ENCODE measurements at places on chromosomes 2 and 18. TPM values are rescaled to one million over a fixed set of nuclear protein-coding genes. Genes with fewer than 3 reads are reported as not detected.

DNA sequence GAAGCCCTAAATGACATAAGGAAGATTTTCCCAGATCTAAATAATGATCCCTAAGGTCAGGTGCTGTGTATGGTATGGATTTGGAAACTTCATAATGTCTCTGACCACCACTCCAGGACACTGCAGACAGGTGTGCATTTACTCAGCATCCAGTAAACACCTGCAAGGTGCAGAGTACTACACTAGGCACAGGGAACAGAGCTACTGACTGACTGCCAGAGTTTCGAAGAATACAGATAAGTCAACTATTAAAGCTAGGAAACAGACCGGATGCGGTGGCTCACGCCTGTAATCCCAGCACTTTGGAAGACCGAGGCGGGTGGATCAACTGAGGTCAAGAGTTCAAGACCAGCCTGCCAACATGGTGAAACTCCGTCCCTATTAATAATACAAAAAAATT lies 65.0 kb downstream of the ATP8B1 start:
- no peak for ATAC-seq

GRCh38 chr18:35460736-35461161 lies 37.0 kb downstream of the INO80C start:
- ATAC-seq, result no peak

DNA sequence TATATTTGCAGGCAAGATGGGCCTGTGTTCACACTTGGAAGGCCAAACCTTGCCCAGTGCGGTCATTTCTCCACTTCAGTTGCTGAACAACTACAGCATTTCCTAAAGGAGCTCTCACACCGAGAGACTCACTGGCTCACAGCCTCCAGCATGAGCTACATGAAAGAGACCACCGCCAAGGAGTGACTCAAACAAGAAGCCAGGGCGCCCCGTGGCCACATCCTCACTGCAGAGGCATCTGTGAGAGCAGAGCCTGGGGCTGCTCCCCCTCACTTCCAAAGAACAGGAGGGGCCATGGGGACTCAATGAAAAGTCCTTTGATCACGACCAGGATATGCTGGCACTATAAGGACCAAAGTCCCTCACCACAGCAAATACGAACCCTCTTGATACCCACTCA lies 50.0 kb downstream of the TMEM163 start:
- ATAC-seq, result no peak

The PPIG gene
- total RNA-seq, result 51.7 TPM
